ENCODE measurements at places on chromosomes 12 and 14.

DNA sequence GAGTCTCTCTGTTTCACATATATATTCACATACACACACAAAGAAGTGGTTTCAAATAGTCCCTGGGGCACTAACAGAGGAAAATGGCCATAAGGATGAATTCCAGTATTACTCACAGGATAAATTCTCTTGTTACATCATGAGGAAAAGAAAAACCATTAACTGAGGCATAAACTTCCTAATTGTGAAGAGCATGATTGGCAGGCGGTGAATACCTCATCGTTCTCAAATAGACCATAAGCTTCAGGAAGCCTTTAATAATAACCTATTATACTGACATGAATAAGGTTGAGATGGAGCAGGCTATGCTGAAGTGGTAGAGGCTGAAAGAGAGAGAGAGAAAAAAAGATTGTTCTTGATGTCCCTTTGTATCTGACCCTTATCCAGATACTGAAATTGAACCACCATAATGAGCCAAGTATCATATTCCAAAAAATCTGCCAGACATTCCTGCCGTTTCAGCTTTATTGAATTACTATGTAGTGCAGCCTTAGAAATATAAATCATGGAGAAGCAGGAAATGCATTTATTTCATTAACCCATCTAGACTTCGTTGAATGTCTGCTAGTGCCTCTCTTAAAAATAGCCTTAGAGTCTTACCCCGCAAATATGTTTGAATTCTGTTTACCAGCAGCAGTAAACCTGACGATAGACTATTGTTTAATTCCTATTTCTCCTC is 86.8 kb downstream of the NUAK1 start:
- DNase-seq: no peak

- DNase-seq: no peak
Measured at GRCh38 chr12:109762673-109763191, 49.1 kb downstream of the FAM222A start.

DNA sequence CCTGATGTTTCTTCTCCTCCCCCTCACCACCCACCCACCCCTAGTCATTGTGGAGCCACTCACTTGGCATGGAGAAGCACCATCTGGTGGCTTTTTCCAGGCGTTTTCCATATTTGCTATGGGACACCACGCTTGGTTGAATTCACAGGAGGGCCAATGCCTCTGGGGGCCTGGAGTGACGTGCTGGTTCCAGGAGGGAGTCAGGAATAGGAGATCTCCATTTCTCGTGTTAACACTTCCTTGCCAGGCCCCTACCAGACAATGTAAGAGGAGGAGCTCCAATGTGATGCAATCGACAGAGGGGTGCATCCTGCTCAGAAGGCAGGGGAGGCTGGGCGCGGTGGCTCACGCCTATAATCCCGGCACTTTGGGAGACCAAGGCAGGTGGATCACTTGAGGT is 21.6 kb upstream of the TESC start:
- DNase-seq: no peak

- no peak for DNase-seq
Measured at GRCh38 chr12:56935752-56936151, 1.5 kb upstream of the SDR9C7 start.

DNA sequence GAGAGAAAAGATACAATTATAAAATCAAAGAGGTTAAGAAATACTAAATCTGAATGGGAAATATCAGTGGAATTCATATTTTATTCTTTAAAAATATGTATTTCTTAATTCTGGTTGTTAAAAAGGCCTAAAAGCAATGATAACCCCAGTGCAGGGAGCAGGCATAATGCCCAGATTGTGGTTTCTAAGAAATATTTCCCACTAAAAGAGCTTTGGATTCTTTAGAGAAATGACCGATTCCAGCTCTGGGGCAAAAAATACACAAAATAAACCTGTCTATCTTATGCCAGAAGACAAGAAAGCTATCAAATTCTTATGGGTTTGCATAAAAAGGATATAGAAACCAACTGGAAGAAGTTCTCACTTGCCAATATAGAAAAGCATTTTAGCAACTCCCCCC is 71.6 kb downstream of the PDE6H start:
- DNase-seq: no peak

DNA sequence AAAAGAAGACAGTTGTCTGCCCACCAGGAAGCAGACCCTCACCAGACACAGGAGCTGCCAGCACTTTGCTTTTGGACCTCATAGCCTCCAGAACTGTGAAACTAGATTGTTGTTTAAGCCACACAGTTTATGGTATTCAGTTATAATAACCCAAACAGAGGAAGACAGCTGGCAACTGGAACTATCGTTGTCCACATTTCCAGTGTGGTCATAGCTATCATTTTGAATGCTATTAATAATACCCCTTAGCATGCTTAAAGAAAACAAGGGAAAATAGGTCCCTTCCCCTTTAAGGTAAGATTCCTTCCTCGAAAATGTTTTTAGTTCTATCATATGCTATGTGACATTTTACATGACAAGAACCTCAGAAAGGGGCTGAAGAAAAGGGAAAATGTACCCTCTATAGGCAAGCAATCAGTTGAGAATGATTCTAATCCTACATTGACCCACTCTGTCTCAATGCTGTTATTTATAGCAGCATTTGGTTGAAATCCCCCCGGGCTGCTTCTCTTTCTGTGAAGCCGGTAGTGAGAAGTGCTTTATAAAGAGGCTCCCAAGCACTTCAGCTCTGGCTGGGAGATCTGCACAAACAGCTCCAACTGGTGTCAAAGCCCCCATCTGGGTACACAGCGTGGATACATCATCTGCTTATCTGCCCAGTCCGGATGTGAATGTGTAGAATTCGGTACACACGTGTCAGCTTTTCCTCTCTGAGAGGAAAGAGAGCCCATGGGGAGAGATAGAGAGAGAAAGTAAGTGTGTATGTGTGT is 221.2 kb upstream of the FLRT2 start:
- no peak for DNase-seq

DNA sequence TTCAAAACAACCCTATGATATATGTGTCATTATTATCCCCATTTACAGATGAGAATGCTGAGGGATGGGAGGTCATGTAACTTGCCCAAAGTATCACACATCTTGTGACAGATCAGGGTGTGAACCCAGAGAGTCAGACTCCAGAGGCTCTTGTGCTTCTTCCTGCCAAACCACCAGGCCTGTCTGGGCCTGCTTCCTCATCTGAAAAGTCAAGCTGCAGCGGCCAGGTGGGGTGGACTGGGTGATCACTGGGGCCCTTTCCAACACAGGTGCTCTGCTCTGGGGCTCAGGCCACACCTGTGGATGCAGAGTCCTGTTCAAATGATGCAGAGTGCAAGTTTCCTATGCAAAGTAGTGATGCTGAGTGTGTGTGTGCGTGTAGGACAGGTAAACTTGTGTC is 26.7 kb downstream of the TSPAN11 start:
- DNase-seq: no peak

- no peak for DNase-seq
Measured at GRCh38 chr14:34983148-34983760, 462 bp downstream of the SRP54 start.

- DNase-seq: no peak
Measured at GRCh38 chr12:94875525-94875924, 128.0 kb downstream of the NDUFA12 start.

- DNase-seq: no peak
Measured at GRCh38 chr14:104866451-104867370, 1.6 kb downstream of the CEP170B start.

DNA sequence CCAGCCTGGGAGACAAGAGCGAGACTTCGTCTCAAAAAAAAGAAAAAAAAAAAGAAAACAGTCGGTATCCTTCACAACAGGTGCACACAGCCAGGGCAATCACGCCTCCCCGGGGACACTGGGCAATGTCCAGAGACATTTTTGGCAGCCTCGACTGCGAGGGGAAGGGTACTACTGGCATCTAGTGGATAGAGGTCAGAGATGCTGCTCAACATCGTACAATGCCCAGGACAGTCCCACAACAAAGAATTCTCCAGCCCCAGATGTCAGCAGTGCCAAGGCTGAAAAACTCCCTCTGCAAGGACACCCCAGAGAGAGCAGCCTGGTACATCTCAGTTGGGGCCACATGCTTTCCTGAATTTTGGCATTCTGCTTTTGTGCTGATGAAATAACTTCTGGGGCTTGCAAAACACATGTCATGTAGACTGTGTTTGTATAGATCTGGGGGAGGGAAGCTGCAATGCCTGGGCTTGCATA is 21.5 kb downstream of the ALDH2 start:
- no peak for DNase-seq

GRCh38 chr12:49295082-49295936 is at the start of gene PRPH:
TSS of gene PRPH (plus strand) at chr12:49295147. CDS start at chr12:49295201, 54 bp downstream.
- DNase-seq: no peak

GRCh38 chr12:64256166-64256800 is 34.2 kb upstream of the KICS2 start:
- no peak for DNase-seq

- no peak for DNase-seq
Measured at GRCh38 chr12:107322063-107322462, 228.7 kb upstream of the CRY1 start.

DNA sequence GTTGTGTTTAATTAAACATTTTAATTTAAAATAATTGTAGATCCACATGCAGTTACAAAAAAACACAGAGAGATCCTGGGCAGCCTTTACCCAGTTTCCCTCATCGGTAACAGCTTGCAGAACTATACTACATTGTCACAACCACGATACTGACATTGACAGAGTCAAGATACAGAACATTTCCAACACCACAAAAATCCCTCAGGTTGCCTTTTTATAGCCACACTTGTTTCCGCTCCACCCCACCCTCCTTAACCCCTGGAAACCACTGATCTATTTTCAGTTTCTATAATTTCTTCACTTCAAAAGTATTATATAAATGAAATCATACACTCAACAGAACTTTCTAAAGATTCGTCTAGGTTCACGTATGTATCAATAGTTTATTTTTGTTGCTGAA is 458.8 kb upstream of the SOX5 start:
- no peak for DNase-seq

DNA sequence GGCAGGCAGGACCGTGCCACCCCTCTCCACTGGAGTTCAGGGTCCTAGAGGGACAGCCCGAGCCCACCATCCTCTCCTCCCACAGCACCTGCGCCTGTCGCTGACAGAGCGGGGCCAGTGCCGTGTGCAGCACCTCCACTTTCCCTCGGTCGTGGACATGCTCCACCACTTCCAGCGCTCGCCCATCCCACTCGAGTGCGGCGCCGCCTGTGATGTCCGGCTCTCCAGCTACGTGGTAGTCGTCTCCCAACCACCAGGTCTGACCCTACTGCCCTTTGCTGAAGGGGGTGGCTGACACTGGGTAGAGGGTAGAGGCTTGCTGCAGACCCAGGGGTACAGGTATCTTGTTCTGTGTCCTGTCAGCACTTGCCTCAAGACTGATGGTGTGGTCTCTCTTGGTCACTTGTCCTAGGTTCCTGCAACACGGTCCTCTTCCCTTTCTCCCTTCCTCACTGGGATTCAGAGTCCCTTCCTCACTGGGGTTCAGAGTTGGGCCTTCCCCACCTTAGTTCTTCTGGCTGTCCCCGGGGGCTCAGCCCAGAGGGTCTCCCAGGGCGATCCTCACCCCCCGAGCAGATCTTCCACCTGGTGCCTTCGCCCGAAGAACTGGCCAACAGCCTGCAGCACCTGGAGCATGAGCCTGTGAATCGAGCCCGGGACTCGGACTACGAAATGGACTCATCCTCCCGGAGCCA is 42.0 kb downstream of the SH2B3 start:
- no peak for DNase-seq

- no peak for DNase-seq
Measured at GRCh38 chr14:61977217-61977616, 215.0 kb downstream of the SNAPC1 start.

GRCh38 chr12:111386885-111387284 is 18.0 kb upstream of the PHETA1 start:
- DNase-seq: no peak

- no peak for DNase-seq
Measured at GRCh38 chr14:62420847-62421246, 624.4 kb downstream of the KCNH5 start.

GRCh38 chr14:21039585-21040369 is 2.4 kb upstream of the RNASE7 start:
- DNase-seq: no peak

GRCh38 chr14:53943751-53944083 is 12.9 kb downstream of the BMP4 start:
- no peak for DNase-seq

GRCh38 chr12:76942267-76942666 is 63.4 kb upstream of the CSRP2 start:
- no peak for DNase-seq

DNA sequence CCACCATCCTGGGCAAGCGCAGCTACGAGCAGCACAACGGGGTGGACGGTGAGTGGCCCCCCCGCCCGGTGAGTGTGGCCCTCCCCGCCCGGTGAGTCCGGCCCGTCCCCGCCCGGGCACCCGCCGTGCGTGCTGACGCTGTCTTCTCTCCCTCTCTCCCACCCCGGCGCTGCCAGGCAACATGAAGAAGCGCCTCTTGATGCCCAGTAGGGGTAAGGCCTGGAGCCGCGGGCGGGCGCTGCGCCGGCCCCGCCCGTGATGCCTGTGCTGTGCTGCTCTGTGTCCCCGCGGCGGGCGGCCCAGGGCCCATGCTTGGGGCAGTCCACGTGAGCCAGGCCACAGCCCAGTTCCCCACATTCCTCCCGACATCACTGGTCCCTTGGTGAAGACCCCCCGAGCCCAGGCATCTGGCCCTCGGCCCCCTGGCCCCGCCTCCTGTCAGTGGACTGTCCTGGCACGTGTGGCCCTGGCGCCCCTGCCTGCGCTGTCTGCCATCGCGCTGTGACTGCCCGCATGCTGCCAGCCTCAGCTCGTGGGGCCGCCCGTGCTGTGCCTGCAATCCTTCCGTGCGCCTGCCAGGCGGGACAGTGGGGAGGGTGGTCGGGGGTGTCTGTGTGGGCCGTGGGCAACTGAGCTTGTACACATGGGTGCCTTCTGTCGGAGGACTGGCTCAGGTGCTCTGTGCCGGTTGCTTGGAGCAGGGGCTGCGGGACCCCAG is 7.9 kb upstream of the CRIP2 start:
- DNase-seq: no peak

DNA sequence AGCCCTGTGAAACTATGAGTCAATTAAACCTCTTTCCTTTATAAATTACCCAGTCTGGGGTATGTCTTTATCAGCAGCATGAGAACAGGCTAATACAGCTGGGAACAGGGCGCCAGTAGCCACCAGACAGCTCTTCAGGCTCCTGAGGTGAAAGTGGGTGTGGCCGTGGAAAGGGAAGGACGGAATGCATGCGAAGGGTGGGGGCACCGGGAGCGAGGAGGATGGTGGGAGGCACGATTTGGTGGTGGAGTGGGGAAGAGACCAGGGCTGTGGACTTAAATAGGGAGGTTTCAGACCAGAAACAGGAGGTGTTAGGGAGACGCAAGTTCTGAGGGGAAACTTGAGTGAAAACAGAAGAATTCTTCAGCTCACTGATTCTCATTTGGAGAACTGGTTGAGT is 44.1 kb upstream of the CHST11 start:
- no peak for DNase-seq

DNA sequence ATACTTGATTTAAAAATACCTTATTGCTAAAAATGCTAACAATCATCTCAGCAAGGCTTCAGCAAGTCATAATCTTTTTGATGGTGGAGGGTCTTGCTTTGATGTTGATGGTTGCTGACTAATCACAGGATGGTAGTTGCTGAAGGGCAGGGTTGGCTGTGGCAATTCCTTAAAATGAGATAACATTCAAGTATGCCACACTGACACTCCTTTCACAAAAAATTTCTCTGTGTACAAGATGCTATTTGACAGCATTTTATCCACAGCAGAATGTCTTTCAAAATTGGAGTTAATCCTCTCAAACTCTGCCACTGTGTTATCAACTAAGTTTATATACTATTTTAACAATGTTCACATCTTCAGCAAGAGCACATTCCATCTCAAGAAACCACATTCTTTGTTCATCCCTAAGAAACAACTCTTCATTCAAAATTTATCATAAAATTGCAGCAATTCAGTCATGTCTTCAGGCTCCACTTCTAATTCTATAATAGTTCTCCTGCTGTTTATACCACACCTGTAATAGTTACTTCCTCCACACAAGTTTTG is 16.1 kb downstream of the SCAF11 start:
- DNase-seq: no peak

Data from activated gamma-delta T cell treated with Interleukin-2 at 50 U/mL for 16 hours (primary cell).